ENCODE measurements at places on chromosomes 2 and 18.

DNA sequence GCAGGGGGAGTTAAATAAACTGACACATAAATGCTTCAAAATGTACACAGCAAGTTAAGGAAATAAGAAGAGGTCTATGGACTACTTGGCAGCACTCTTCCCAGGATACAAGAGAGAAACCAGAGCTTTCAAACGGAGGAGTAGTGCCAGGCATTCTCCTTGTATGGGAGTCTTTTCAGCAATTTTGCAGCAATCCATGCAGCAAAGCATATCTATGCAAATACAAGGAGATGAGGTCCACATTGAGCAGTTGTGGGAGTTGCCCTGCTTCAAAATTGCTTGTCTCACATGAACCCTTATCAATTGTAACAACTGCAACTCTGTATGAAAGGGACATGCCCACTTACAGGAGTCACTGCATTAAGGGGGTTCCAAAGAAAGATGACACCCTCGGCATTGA is 37.8 kb downstream of the SCN9A start:
- no peak for DNase-seq

- DNase-seq = no peak
These were observed 41.0 kb upstream of the ACTR3 start for GRCh38 chr2:113848758-113849415.

GRCh38 chr2:101419096-101419663 is 31.9 kb upstream of the CREG2 start:
- DNase-seq = peak; percentile 35

GRCh38 chr2:134181219-134181618 is 72.7 kb upstream of the MGAT5 start:
- no peak for DNase-seq

GRCh38 chr2:156385242-156385641 is 50.9 kb upstream of the GPD2 start:
- no peak for DNase-seq

- no peak for DNase-seq
These were observed 556.1 kb downstream of the BCL11A start for GRCh38 chr2:59997371-59997770.

DNA sequence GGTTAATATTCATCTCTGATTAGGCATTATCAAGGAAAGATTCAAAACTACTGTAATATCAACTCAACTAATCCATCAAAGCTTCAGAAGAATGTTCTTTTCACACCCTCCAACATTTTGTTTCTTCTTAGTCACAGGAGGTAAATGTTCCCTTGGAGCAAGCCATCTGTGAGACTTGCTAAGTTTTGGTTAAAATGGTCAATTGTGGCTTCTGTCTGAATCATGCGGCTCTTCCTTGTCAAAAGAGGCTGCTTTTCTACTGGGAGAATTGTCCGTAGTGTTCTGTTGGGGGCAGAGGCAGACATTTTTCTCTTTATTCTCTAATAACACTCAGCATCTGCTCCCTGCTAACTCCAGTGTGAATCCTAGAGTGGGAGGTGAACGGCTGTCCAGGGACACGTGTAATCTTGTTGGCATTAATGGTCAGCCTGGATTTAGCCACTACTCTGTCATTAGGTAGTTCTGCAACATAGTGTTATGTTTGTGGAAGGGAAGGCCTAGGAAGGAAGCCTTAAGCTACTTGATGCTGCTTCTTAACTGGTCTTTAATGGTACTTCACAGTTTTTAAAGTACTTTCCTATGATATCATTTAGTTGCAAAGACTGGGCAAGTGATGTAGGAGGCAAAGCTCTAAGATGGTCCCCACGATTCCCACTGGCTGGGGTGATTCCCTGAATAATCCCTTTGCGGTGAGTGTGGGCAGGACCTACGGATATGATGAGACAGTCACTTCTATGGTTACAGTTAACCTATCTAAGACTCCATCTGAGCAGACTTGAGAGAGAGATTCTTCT is 22.6 kb upstream of the FAP start:
- no peak for DNase-seq

GRCh38 chr2:10048501-10049171 is 5.3 kb downstream of the KLF11 start:
- no peak for DNase-seq

- no peak for DNase-seq
These were observed 23.4 kb downstream of the NEMP2 start for GRCh38 chr2:190511104-190511503.

DNA sequence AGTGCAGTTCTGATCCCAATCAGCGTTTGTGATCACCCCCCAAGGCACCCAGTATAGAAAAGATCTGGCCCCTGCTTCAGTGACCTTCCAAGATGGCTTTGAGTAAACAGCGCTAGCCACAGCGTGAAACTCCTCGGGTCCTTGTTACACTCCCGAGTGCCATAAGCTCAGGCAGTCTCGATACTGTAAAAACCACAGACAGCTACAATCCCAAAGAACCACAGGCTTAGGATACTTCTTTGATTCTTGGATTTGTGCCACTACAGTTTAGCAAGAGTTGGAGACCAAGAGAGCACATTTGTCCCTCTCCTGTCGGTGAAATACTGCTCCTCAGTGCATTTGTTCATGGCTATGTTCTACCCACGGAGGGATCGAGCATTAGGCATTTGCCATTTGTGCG is 352.5 kb upstream of the ZNF521 start:
- DNase-seq = no peak

DNA sequence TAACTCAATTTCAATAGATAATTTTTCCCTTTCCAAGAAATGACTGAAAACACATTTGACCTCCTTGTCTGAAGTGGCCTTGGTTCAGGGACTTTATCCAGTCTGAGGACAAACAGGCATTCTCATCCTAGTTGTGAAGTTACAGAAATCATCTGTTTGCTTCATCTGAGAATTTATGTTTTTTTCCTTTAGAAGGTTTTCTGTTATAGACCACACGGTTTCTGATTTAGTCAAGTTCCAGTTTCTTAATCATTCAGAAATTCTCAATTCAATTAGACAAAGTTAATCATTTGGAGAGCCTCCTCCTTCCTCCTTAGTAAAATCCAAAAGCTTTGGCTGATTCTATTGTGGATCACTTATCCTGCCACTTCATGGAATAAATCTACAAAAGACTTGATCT is 60.9 kb downstream of the ICOS start:
- DNase-seq = no peak

- DNase-seq = no peak
These were observed 120.7 kb upstream of the ZC3H15 start for GRCh38 chr2:186365406-186365805.

DNA sequence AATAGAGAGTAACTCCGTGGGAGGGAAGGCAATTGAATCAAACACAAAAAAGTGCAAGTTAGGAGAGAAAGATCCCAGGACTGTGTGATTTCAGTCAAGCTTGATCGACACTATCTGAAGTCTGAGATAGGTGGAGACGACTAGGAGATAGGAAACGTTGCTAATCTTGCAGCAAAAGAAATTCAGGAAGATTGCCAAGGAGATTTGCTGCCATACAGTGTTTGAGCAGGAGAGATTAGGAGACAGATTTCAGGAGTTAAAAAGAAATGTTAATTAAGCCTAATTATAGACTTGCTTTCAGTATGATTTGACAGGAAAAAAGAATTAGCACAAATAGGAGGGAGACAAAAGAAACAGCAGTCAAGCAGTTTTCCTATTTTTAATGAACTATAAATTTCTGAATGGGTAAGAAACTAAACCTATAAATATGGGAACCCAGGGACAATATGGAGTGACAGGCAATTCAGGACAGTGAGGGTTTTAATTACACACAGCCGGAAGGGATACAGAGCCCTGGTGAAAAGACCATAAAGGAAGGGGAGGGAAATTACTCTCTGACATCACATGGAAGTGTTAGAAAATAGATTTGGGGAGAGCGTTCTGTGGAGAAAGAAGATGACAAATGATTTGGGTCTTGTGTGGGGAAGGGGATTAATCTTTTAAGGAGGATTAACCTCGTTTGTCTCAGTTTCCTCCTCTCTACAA is 72.6 kb downstream of the SUCLG1 start:
- DNase-seq = no peak

- DNase-seq = no peak
These were observed 1624.2 kb upstream of the TMEFF2 start for GRCh38 chr2:193818801-193819499.

- DNase-seq = no peak
These were observed 136.1 kb upstream of the RIOK3 start for GRCh38 chr18:23316988-23317387.

DNA sequence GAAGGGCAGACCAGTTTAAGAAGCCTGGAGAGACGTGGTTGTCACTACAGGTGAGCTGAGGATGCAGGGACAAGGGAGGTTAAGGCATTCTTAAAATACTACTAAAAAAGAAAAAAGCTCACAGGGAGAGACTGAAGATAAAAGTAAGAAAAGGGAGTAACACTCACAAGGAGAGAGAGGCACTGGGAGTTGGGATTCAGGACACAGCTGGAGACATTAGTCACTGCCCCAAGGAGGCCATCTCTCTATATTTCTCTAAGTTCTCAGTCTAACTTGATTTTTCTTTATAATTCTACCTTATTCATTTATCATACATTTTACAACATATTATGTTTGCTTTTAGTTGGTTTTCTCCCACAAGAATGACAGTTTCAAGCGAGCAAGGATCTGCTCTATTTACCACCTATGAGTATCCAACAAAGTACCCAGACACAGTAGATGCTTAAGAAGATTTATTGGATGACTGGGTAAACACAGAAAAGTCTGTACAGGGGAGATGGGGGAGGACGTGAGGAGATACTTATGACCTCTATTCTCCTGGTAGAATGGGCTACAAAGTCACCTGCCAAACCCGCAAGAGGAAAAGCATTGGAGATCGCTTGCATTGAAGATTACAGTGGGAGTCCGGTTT is 2.2 kb downstream of the SERPINE2 start:
- no peak for DNase-seq

DNA sequence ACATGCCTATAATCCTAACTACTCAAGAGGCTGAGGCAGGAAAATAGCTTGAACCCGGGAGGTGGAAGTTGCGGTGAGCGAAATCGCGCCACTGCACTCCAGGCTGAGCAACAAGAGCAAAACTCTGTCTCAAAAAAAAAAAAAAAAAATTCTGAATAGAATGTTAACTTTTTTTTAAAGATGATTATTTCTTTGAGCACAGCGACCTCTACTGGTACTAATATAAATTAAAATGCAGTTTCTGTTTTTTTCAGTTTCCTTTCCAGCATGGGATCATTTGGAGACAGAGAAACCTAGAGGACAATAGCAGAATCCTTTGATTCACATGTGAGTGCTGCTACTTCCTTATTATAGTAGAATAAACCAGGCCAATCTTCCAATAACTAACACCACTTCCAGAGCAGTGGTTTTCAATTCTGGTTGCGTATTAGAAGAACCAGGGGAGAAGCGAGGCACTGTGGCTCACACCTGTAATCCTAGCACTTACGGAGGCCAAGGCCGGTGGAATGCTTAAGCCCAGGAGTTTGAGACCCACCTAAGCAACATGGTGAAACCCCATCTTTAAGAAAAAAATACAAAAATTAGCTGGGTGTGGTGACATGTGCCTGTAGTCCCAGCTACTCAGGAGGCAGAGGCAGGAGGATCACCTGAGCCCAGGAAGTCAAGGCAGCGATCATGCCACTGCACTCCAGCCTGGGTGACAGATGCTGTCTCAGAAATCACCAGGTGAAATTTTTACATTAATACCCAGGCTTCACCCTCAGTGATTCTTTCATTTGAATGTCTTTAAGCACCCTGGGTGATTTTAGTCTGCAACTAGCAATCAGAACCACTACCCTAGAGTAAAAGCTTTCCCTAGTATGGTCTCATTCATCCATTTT is 10.1 kb downstream of the SRSF7 start:
- no peak for DNase-seq

GRCh38 chr18:5484526-5484925 is 59.3 kb downstream of the EPB41L3 start:
- no peak for DNase-seq

DNA sequence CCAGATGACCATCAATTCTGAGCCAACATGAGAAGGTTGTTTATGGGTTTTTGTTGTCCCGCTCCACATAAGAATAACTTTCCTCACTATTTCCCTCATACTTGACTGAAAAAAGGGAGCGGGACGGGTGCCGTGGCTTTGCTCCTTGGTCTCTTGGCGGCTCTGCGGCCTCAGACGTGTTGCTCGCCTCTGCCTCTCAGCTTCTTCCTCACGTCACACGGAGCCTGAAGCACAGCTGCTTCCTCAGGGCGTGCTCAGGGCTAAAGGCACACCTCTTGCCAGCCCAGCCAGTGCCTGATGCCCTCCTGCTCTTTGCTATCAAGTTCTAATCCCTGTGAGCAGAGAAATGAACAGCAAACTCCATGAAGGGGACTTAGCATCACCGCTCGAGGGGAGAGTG is 17.9 kb upstream of the ID2 start:
- no peak for DNase-seq

- DNase-seq = no peak
These were observed 544 bp downstream of the EVA1A start for GRCh38 chr2:75560022-75560767.

- no peak for DNase-seq
These were observed 23.2 kb downstream of the TMEM17 start for GRCh38 chr2:62482558-62483352.

DNA sequence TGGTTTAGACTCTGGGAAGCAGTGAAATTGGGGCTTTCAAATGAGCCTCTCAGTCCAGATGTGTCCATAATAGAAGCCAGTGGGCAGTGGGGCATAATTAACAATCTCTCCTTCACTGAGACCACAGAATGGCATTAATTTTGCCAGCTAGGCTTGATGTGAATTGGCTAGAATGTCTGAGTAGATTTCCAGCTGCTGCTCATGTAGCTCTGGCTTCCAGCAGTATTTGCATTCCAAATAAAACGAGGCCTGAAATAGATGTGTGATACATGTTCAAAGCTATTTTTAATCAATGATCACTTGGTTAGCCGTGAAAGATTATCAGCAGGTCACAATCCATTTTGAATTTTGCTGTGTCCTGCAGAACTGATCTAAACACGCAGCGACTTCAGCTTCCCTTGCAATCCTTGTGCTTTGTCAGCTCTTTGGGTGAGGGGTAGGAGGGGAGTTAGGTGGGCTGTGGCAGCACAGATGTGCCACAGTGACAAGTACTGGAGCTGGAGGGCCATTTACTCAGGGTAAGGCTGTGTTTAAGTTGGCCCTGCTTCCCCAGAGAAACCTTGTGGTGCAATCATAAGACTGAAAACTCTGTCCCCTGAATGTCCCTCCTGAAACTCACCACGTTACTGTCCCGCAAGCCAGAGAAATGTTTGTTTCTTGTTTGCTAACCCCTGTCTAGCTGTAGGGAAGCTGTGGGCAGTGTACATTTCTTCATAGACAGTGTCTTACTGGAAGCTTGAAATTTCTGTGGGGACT is 56.9 kb upstream of the TMEM178A start:
- DNase-seq = no peak

DNA sequence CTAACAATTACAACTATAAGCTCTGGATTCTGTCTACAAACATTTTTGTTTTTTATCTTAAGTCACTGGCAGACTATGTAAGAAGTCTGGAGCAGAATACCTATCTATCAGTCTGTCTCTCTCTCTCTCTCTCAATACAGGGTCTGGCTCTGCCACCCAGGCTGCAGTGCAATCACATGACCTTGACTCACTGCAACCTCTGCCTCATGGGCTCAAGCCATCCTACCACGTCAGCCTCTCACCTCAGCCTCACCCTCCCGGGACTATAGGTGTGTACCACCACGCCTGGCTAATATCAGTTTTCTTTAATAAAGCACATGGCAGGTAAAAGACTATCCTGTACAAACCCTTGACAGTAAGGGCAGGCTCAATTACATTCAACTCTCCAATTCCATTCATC is 96.9 kb downstream of the OSBPL1A start:
- no peak for DNase-seq

GRCh38 chr18:74286856-74287255 is 4.9 kb downstream of the CYB5A start:
- no peak for DNase-seq

- DNase-seq = no peak
These were observed 82.5 kb upstream of the RBMS1 start for GRCh38 chr2:160576054-160576499.

- DNase-seq = no peak
These were observed 36.2 kb downstream of the ZAP70 start for GRCh38 chr2:97749581-97749980.

Data from activated naive CD8-positive, alpha-beta T cell treated with anti-CD3 and anti-CD28 coated beads, Interleukin-2, amount 50 U/mL, for 16 hours (primary cell).